ENCODE measurements at places on chromosomes 16 and 17.

GRCh38 chr16:4060009-4060408, 56.2 kb downstream of the ADCY9 start:
- DNase-seq = no peak

GRCh38 chr17:79243603-79243990, 169.0 kb downstream of the ENGASE start:
- DNase-seq = no peak

- no peak for DNase-seq
Measured at GRCh38 chr16:73253922-73254480, 206.1 kb upstream of the ZFHX3 start.

DNA sequence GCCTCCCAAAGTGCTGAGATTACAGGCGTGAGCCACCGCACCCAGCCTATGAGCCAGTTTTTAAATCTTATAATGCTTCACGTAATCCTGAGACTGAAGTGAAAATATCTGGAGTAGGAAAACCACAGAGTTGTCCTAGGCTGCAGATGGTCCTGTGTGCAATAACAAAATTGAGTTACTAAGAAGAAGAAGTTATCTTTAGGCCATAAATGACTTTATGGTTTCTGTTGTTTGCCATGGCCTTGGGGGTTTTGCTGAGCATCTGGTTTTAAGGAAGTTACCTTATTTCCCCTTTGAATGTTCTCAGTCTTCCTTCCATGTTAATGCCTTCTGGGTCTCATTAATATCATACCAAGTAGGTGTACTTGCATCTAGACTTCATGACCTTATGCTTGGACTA, 16.5 kb downstream of the NMT1 start:
- DNase-seq = no peak

DNA sequence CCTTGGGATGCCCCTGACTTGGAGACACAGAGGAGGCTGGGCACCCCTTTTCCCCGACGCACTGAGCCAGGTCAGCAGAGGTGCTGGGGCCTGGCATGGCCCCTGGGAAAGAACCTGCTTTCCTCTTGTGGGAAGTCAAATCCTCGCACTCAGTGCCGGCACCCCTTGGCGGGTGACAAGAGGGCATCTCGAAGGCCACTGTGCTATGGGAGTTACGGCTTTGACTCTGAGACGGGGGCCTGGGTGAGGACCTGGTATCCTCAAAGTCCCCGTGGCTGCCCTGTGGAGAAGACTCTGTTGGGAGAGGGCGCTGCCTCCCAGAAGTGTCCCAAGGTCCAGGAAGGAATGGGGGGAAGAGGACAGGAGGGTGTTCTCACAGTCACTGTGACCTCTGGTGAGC, 117.0 kb downstream of the METRNL start:
- DNase-seq = no peak

- no peak for DNase-seq
Measured at GRCh38 chr17:35476283-35476820, 27.8 kb upstream of the SLFN13 start.

GRCh38 chr16:57997528-57998265, 2.8 kb downstream of the ZNF319 start:
- DNase-seq = no peak

GRCh38 chr16:50528820-50529219, 19.4 kb upstream of the NKD1 start:
- DNase-seq = no peak

- DNase-seq = no peak
Measured at GRCh38 chr17:10799407-10799806, 4.5 kb downstream of the TMEM238L start.

GRCh38 chr16:19610200-19610599, 54.7 kb downstream of the VPS35L start:
- DNase-seq = no peak

GRCh38 chr17:80902963-80903611, 88.6 kb upstream of the CHMP6 start:
- DNase-seq = no peak

GRCh38 chr16:87274794-87275193, 42.4 kb downstream of the C16orf95 start:
- DNase-seq = no peak

- no peak for DNase-seq
Measured at GRCh38 chr16:75494184-75494583, 1.1 kb downstream of the CHST6 start.

GRCh38 chr17:41492771-41493170, 3.1 kb upstream of the KRT36 start:
- no peak for DNase-seq

DNA sequence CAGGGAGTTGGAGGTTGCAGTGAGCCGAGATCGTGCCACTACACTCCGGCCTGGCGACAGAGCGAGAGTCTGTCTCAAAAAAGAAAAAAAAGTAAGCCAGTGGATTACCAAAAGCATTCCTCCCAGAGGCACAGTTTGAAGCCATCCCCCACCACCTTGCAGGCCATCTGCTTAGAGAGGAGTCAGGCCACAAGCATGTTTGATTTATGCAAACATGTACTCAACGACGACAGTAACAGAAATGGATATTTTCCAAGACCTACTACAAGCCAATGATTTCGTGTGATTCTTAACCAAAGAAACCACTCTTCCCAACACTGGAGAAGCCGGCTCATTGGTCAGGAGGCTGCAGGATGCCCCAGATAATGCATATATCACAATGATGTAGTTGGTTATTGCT, 34.8 kb downstream of the MYH13 start:
- DNase-seq = no peak

- peak; percentile 77 for DNase-seq
Measured at GRCh38 chr16:3690470-3690928, 26.8 kb downstream of the TRAP1 start.

- DNase-seq = no peak
Measured at GRCh38 chr16:89013692-89014402, 36.8 kb upstream of the CBFA2T3 start.

DNA sequence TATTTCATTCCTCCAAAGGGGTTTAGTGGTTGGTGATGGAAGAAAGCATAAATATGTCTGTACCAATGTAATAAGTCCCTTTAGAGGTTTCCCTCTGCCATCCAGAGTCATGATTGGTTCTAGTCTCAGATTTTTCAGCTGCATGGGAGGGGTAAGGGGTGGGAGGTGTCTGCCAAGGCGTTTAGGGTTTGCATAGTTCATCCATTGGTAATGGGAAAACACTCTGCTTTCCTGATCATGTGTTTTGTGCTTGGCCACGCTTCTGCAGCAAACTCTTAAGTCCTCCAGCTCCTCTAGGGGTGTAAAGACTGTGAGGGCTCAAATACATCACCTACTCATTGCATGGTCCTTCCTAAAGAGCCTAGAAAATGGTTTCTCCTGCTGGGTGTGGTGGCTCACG, 29.8 kb downstream of the LIG3 start:
- DNase-seq = no peak

DNA sequence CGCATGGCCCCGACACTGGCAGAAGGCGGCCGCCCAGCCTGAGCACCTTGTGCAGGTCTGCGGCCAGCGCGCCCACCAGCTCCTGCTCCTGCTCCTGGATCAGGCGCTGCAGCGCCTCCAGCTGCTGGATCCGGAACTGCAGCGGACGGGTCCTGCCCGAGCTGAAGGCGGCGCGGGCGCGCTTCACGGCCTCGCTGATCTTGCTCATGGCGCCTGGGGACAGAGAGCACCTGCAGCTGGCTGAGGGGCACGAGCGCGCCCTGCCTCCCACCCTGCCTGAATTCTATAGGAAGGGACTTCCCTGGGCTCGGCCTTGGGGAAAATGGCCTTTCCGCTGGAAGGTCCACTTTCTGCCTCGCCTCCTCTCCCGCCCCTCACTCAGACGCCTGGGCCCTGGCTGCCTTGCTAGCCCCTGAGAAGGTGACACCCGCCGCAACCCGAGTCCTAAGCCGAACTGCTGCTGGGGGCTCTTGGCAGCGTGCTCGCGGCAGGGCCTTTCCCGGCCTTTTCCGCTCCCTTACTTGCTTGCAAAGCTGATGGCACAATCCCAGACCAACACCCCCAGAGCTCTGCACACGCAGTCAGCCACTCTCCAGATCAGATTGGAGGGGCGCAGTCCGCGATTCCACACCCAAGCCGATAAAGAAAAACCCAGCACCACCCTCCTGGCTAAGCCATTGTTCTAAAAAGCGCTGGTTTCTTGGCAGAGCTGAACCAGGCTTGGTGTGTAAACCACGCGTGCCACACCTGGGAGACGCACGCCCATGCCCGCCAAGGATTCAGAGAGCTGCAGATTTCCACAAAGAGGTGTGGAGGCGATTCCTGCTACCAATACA, 3.0 kb downstream of the ALDH3A1 start:
- DNase-seq = peak; percentile 54

DNA sequence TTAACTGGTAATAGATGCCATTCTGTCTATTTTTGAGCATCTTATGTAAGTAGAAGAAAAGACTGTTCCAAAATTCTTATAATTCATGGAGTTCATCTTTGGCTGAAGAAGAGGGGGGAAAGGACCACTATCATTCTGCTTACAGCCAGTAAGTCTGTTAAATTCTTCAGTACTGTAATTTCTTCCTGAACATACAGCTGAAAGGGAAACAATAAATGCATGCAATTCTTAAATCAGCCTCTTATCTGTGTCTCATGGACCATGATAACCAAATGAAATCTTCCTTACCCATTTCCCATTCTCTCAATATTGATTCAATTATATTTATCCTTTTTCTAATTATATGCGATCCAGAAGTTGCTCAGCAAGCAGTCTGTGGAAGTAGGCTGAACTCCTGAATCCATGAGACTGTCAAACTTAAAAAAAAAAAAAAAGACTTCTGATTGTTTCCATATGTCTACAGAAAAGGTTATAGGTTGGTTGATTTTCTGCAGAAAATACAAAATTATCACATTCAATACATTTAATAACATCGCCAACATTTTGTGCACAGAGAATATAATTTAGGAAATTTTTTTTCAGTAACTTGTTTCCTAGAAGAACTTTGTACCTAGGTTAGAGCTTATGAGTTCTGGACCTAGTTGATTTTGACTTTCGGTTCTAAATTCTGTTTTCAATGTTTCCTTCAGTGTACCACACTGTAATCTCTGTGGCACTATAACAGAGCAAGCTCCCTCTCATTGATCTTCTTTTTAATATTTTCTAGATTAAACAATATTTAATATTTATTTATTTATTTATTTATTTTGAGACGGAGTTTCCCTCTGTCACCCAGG, 1.2 kb upstream of the ABCA9 start:
- no peak for DNase-seq

GRCh38 chr16:73025151-73025855, 22.6 kb downstream of the ZFHX3 start:
- no peak for DNase-seq

DNA sequence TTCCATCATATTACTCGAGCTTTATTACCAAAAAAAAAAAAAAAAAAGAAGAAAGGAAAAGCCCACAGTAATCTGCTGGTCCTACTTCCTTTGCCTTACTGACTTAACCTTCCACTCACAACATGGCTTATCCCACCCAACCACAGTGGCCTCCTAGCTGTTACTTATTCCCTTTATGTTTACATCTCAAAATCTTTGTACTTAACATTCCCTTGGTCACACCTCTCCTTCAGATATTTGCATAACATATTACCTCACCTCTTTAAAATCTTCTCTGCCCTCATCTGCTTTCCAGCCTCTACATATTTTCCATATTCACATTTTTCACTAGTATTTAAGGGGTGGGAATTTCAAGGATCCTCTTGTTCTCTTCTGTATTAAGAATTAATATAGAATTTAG, 327.0 kb upstream of the TBX2 start:
- no peak for DNase-seq

DNA sequence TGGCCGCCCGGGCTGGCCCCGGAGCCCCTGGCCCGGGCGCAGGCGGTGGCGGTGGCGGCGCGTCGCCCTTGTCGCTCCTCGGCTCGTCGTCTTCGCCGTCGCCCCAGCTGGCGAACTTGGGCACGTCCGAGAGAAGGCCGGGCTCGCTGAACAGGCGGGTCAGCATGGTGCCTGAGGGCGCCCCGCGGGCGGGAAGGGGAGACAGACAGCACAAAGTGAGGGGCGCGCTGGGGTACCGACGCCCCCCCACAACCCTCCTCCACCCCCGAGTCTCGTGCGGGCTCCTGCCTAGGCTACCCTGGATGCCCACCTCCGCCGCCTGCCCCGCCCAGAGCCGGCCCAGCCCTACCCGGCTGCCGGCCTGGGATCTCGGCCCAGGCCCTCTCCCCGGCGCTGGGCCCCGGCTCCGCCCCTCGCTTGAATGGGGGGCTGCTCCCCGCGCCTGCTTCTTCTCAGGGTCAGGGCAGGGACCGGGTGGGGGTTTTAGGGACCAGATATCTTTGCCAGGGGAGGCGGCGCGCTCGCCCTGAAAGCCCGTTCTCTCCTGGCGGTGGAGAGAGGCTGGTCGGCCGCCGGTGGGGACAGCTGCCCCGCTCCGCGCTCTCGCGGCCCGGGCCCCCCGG, 1.2 kb downstream of the NEUROD2 start:
- no peak for DNase-seq

DNA sequence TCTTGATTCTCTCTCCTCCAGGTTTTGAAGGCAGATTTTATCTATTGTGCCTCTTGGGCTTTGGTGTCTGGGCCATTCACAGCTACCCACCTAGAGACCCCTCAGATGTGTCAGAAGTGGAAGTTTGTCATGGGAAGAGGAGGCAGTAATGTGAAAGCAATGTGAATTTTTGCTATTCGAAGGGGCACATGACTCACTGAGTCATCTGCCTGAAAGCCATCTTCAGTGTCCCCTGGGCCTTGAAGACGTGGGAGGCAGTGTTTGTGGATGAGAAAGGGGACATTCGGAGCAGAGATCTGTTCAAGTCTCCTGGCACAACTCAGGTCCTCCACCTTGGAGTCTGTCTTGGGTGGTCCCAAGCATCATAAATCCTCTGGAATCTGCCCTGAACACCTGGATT, 530.2 kb downstream of the NPIPA7 start:
- no peak for DNase-seq

DNA sequence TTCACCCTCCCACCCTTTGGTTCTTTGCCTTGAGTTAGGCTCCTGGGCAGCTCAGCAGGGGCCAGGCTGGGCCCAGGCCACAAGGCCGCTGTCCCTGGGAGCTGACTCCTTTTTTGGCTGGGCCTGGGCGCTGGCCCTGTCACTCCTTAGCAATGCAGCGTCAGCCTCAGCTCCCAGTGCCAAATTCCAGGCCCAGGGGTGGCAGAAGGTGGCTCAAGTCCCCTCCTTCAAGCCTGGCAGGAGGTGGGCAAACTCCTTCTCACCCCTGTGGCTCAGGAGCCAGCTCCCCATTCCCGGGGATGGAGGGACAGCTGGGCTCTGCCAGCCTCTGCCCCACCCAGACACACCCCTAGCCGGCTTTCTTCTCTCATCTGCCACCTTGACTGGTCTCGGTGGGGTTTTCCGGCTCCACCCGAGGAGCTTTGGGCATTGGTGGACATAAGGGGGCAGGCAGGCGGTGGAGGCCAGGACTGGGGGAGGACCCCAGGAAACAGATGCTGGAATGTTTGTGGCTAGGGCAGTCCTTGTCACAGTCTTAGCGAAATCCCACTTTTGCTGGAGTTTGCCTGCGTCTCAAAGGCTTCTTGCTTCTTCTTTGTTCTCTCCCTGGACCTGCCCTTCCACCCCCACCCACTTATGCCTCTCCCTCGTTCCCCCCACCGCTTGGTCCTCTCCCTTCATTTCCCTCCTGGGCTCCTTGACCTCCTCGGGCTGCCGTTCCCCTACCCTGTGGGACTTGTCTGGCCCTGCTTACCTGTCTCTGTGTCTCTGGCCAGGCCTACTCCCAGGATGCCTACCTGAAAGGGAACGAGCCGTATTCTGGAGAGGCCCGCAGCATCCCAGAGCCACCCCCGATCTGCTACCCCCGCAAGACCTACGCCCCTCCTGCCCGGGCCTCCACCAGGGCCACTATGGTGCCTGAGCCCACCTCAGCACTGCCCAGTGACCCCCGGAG, 37.4 kb downstream of the ARHGAP23 start:
- no peak for DNase-seq

GRCh38 chr16:79303959-79304387, 296.6 kb downstream of the MAF start:
- DNase-seq = no peak

All from GM18507 (cell line).